ENCODE measurements at places on chromosomes 11 and 22.
A peak's percentile ranks its signal among the peaks of the same experiment; 100 is the strongest.

DNA sequence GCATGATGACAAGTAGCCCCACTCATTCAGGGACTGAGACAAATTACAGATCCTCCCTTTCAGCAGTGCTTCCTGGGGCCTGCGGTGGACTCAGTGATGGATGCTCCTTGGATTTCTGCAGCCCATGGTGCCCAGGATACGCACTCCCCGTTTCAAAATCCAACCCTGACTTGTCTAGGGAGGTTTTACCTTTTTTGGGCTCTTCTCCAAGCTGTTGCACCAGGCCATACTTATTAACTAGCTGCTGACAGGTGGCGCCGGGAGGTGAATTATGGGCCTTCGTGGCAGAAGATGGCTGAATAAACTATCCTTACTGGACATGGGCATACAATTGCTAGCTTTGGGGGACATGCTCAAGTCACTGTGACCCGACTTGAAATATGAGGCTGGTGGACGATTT, 324.3 kb upstream of the SYN3 start:
- no peak for DNase-seq

DNA sequence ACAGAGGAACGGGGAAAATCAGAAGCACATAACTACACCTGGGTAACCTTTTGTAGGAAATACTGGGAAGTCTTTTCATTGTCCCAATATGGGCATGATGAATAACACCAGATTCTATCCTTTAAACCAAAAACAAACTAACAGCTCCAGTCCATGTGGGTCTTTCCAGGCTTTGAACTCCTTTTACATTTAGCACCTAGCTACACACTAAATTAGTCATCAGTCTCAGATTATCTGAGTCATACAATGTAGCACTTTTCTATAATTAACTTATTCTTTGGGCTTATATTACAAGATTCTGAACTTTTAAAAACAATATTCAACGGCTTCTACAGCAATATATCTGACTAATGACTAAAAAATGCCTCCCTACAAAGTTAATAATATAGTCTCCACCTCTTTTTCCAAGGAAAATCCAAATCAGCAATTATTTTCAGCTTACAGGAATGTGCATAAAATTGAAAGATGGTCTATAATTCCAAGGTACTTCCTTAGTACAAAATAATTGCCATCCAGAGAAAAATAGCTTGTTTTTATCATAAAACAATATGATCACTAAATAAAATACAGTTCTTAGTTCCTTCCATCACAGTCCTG, 26.3 kb downstream of the STK33 start:
- no peak for DNase-seq

DNA sequence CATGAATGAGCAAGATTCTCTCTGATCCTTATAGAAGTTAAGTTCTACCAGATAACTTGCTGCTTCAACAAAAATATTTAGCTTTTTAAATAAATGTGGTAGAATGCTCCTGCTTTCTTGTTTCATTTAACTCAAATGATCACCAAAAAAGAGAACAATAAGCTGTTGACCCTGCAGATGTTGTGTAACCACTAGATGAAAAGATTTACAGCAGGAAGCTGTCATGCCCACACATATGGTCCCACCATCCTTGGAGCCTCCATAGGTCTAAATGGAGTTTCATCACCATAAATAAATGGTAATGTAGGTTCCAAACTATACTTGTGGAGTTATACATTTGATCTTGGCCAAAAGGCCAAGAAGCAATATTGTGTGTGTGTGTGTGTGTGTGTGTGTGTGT, 118.8 kb downstream of the RRAS2 start:
- DNase-seq, result no peak

DNA sequence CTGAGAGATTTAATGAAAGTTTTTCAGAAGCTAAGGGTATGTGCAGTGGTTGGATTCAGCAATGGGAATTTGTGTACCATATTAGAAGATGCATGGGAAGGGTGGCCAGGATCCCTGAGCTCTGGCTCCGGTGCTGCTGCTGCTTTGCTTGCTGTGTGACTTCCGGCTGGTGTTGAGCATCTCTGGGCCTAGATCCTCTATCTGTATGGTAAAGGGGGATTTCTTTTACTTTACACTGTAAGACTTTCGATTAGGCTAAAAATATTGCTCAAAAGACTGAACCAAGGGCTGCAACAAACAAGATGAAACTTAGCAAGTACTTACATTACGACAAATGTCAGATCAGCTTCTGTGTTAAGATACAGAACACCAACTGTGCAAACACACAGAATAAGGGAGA, 39.1 kb downstream of the XRRA1 start:
- no peak for DNase-seq

GRCh38 chr22:22916215-22916951, 28.8 kb downstream of the IGLL5 start:
- DNase-seq, result no peak

GRCh38 chr22:29041408-29041807, 20.2 kb downstream of the C22orf31 start:
- no peak for DNase-seq

- no peak for DNase-seq
Observed at GRCh38 chr11:57475671-57476046, 15.3 kb downstream of the RTN4RL2 start.

DNA sequence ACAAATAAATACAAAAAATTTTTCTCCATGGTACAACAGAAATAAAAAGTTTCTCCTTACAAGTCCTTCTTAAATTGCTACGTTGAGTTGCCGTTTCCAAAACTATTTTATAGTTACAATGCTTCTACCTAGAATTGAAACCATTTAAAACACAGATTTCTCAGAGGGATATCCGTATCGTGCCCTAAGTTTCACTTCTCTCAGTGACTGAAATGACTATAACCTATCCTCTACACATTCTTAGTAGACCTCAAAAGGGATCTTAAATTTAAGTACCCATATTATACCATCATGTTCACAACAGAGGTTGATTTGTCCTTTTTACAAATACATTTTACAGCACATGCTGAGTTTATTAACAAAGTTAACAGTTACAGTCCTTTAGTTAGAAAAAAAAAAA, 44.1 kb downstream of the USP28 start:
- DNase-seq, result no peak

DNA sequence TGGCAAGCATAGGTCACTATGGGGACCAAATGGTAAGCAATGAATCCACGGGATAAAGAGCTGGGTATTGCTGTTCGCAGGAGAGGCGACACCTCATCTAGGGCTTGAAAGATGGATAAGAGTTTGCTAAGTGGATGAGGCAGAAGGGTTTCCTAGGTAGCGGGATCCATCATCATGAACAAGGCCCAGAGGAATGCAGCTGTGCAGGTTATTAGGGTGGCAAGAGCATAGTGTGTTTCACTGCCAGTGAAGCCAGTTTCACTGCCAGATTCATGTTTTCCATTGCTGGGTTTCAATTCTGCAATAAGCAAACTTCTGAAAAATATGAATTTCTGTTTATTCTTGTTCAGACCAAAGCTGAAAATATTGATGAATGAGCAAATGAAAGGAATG, 27.2 kb downstream of the WEE1 start:
- DNase-seq, result no peak

DNA sequence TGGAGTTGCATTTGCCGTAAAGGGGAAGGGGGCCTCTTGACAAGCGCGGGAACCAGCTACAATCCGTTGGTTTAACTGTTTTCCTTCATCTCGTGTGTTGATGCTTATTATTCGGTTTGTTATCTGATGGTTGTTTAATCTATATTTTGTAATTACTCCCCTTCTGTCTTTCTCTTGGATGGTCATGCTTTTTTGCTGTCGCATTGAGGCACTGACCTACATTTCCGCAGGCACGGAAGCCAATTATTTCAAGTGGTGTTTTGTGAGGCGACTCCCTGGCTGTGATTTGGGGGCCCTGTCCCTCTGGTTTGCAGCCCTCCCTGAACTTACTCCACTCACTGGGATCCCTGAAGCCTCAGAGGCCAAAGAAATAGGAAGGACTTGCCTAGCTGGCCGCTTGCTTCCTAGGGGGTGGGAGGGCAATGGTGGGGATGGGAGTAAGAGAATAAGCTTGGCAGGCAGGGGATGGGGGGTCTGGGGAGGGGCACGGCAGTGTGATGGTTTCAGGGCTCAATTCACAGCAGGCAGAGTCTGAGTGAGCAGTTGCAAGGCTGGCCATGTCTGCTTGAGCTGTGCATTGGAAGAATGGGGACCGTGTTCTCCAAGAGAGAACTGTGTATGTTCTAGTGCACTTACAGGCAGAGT, 165.8 kb upstream of the B3GAT1 start:
- no peak for DNase-seq

- no peak for DNase-seq
Observed at GRCh38 chr22:48257685-48258055, 1495.2 kb downstream of the TBC1D22A start.

- no peak for DNase-seq
Observed at GRCh38 chr11:86403458-86403857, 28.8 kb downstream of the CCDC81 start.

GRCh38 chr11:102420547-102420946, 32.0 kb downstream of the TMEM123 start:
- DNase-seq, result no peak

- no peak for DNase-seq
Observed at GRCh38 chr11:120702656-120703055, 191.1 kb downstream of the GRIK4 start.

DNA sequence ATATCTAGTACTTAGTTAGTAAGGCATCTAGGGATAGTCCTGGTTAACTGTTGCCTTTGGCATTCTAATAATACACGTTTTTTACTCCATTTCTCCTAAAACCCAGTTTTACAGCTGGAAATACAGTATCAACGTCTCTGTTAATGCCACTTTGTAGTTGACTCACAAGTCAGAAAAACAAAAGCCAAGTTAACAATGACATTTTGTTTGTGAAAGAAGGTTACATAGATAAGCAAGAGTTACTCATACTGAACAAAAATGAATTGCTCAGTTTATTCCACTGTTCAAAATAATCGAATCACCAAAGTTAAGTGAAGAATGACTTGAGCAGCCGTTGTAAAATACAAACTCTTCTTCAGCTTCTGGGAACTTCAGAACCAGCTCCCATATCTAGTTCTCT, 540.3 kb downstream of the ETS1 start:
- no peak for DNase-seq

DNA sequence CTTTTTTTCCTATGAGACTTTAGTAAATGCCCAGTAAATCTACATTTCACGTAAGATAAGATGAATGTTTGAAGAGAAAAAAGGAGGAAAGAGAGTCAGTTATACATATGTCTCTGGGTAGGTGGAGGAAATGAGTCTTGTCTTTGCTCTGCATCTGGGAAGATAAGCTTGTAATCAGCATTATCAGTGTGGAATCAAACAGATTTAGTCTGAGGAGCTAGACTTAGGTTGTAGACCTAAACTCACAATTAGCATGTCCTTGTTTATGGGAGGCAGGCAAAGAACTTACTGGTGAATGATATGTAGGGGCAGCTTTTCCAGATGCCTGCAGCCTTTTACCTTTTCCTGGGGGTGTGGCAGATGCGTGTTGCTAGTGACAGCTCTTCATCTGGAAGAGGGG, 962.3 kb downstream of the TBC1D22A start:
- DNase-seq, result no peak

DNA sequence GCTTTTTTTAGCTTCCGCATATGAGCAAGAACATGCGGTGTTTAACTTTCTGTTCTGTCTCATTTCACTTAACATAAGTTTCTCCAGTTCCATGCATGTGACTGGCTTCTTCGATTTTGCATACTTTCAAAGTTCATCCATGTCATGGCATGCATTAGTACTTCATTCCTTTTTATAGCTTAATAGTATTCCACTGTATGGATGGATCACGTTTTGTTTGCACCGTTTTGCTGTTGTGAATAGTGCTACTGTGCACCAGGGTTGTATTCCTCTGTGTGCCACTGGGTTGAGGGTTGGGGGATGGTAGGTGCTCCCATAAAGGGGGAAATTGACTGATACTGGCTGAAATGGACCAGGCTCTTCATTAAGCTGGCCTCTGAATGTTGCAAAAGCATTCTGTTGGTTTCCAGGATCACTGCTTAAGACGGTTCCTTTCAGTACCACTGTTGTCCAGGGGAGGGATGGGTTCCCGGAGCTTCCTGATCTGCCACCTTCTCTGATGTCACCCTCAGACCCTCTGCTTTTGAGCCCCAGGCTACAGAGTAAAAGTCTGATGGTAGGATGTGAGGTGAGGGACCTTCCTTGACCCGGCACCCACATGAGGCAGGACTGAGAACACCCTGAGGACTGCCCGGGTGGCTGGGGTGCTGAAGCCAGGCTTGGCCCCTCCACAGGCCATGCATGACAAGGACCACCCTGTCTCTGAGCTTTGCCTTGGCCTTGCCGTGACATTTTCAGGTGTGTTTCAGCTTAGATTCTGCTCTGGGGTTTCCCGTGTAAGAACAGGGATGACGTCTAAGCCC, 24.4 kb downstream of the DGCR6L start:
- no peak for DNase-seq

DNA sequence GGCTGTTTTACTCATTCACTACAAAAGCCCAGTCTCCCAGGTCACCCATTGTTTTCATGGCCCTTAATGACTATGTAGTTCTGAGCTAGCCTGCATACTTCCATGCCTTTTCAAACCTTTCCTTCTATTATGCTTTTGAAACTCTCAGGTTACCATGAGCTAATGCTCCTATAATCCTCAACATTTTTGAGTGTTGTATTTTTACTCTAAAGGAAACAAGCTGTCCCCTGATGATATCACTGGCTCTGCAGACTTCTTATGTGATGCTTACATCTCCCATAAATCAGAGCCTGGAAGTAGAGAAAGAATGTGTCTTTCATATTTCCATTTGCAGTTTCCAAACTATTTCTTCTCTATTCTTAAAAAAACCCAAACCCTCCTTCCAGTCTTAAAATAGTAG, 159.0 kb upstream of the RAG2 start:
- DNase-seq, result no peak

DNA sequence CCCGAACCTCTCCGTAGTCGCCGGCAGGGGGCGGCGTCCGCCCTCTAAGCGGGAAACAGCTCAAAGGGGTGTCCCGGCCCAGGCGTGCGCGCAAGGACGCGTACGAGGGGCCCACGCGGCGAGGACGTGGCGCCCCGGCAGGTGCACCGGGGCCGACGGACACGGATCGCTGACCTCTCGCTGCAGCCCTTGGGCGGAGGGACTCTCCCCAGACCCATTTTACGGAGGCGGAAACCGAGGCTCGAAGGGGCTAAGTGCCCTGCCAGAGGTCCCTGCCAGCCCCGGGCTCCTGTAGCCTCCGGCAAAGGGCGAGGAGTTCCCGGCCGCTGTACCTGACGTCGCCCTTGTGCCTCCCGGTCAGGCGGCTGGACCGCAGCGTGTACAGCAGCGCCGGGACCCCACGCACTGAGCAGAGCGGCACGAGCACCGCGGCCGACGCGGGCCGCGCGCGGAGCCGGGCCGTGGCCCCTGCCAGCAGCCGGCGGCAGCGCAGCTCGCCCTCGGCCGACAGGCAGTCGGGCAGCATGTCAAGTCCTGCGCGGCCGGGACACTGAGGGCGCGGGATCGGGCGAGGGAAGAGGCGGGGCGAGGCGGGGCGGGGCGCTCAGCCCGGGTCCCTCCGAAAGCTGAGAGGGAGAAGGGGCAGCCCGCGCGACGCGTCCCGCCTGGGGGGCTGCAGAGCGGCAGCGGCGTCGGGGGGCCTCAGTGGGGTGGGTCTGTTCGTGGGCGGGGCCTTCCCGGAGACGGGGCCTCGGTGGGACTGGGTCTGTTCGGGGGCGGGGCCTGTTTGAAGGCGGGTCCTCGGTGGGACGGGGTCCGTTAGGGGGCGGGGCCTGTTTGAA, at the start of gene NUDT8:
TSS of gene NUDT8 (minus strand) at position 552 of the 842 bp plus-strand sequence. CDS start at position 526, 26 bp downstream.
- peak; percentile 86 for DNase-seq

- no peak for DNase-seq
Observed at GRCh38 chr11:73367482-73368024, 8.6 kb upstream of the RELT start.

GRCh38 chr11:45609337-45609736, 56.1 kb downstream of the CHST1 start:
- no peak for DNase-seq

Measured in stimulated activated CD4-positive, alpha-beta T cell treated with anti-CD3 and anti-CD28 coated beads, Interleukin-1b, Interleukin-23, amount 100 ng/mL, for 4 hours (primary cell).